Keratinocyte (primary cell): ENCODE measurements at places on chromosomes 5 and 9. TPM values are rescaled to one million over a fixed set of nuclear protein-coding genes. Genes with fewer than 3 reads are reported as not detected.

DNA sequence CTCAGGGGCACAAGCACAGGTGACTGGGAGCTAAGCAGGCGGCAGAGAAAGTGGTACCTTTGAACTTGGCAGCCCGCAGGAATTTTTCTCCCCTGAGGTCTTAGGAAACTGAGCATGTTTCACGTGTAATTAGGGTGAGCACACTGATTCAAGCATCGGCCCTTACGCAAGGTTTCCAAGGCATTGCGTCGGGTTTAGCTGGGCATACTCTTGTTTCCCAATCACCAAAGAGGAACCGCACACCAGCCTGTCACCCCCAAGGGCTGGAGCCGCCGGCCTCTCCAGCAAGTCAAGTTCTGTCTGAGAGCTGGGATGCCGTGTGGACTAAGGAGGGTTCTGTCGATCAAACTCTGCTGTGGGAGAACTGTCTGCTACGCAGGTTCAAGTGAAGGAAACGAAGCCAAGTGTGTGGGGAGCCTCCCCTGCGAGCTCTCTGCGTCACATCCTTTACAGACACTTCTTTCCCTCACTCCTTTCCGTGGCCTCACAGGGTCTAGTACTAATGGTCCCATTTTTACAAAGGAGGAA, 53.0 kb downstream of the ERGIC1 start:
- no peak for DNase-seq

DNA sequence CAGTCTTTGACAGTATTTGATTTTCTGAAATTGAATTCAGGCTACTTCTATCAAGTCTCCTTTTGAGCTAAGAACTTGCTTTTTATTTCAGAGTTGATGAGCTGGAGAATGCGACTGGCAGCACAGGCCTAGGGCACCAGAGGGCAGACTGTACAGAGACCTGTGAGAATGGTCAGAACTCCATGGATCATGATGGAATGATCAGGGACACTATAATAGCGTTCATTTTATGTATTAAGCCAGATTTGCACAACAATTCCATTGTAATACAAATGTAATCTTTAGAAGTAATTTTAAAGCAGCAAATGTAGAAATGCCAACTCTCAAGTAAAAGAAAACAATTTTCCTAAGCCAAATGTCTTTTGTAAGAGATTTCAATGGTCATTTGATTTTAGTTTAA, 902.4 kb downstream of the NR2F1-AS1 start:
- no peak for DNase-seq

DNA sequence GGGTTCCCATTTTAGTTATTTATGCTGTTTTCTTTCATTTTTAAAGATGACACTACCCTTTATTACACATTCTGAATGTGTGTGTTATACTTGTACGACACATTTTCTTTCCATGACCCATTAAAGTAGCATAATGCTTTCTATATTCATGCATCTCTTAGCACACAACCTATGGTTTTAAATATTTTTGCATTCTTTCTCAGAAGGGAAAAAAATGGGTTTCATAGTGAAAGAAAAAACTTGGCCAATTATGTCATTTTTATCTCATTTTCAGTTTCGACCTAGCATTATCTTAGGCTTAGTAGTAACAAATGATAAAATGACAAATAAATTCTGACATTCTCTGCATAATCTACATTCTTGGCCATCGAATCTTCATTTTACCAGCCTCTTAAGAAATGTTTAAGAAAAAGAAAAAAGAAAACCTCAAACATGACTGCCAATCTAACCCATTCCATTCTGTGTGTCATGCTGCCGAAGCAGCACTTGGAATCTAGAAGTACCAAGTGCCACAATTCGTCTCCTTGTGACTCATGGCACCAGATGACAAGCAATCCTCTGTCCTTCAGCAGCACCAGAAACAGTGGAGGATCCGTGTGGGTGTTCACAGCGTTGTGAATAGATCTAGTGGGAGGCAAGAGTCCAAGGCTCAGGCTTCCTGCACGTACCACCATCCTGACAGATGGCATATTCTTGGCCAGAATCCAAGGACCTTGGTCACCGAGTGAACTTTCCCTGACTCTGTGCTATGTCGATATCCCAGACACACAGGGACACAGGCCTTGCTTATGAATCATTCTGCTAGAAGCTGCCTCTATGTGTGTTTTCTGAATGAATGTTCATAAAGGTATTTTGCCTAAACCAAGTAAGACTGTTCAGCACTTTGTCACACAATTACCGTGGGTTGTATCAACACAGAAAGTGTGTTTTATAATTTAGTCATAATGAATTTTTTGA, 502.7 kb downstream of the NR2F1-AS1 start:
- peak; percentile 30 for DNase-seq

- DNase-seq: no peak
These were observed 380.7 kb downstream of the NFIB start for GRCh38 chr9:13933268-13933656.

- DNase-seq: no peak
These were observed 109.0 kb upstream of the VCAN start for GRCh38 chr5:83362526-83362925.

DNA sequence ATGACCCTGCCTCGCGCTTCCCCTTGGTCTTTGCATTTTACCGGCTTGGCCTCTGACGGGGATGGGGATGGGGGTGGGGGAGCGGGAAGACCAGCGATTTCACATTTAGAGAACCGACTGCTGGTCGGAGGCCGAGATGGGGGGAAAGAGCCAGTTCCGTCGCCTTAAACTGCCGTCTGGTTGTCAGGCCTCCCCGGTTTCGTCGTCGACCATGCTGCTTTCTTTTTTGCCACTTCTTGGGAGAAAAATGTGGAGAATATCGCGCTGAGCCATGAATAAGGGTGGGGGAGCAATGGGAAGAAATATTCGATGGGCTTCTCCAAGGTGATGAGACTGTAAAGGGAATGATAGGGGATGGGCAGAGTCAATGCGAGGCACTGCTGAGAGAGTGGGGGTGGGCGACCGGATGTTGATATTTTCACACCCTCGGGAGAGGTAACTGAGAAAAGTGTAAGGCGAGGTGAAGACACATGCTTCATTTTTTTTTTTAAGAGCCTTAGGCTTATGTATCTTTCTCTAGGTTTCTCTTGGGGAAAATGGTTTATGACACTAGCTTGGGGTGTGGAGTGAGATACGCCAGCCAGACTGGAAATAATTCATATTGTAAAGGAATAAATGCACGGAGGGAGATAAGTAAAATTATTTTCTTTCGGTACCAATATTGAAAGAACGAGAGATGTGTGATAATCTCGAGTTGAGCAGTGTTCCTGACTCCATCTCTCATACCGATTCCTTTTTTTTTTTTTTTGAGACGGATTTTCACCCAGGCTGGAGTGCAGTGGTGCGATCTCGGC, 1.1 kb downstream of the KIF2A start:
- no peak for DNase-seq

The EIF4E1B gene
- polyA plus RNA-seq: not detected in 3 replicates

The GRIA1 gene
- polyA plus RNA-seq: not detected in 3 replicates

The PCDHGB3 gene
- 0.17 to 0.28 TPM (median 0.18 TPM) in 3 replicates for polyA plus RNA-seq
